Nephron progenitor cell (in vitro differentiated cells): ENCODE measurements at places on chromosomes 6 and 20.
A peak's percentile ranks its signal among the peaks of the same experiment; 100 is the strongest.

GRCh38 chr6:42505385-42505718, 53.6 kb upstream of the TRERF1 start:
- no peak for DNase-seq
- H3K36me3 ChIP-seq = no peaks in the 10 kb centered on the region

DNA sequence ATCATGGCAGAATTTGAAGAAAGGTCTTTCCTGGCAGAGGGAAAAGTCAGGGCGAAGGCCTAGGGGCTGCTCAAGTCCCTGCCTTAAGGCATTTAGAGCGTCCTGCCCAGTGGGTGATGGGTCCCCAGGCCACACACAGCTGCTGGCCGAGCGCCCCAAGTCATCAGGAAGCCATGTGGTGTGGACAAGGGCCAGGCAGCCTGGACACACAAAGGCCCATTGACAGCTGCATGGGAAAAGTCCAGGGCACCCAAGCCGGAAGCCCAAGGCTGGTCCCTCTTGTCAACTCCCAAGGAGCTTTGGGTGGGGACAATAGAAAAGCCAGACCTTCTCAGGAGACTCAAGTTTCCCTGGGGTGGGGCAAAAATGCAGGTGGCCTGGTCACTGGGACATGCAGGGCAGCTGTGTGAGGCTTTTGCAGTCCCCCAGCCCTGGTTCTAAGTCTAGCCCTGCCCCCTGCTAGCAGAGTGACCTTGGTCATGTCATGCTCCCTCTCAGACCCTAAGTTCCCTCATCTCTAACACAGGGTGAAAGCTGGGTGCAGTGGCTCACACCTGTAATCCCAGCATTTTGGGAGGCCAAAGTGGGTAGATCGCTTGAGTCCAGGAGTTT, 44.3 kb upstream of the PTGIS start:
- no peak for DNase-seq
- H3K4me3 ChIP-seq = no peak overlapping the region
- H3K4me1 ChIP-seq = peaks cover 5% of the 10 kb centered on the region
- H3K27me3 ChIP-seq = peaks cover 22% of the 10 kb centered on the region
- no peak overlapping the region for H3K27ac ChIP-seq
- no peaks in the 10 kb centered on the region for H3K36me3 ChIP-seq

GRCh38 chr20:64042054-64042781, 6.2 kb downstream of the C20orf204 start:
- no peaks in the 10 kb centered on the region for H3K36me3 ChIP-seq
- DNase-seq = no peak
- no peak overlapping the region for H3K27ac ChIP-seq
- peaks cover 30% of the 10 kb centered on the region for H3K4me1 ChIP-seq

DNA sequence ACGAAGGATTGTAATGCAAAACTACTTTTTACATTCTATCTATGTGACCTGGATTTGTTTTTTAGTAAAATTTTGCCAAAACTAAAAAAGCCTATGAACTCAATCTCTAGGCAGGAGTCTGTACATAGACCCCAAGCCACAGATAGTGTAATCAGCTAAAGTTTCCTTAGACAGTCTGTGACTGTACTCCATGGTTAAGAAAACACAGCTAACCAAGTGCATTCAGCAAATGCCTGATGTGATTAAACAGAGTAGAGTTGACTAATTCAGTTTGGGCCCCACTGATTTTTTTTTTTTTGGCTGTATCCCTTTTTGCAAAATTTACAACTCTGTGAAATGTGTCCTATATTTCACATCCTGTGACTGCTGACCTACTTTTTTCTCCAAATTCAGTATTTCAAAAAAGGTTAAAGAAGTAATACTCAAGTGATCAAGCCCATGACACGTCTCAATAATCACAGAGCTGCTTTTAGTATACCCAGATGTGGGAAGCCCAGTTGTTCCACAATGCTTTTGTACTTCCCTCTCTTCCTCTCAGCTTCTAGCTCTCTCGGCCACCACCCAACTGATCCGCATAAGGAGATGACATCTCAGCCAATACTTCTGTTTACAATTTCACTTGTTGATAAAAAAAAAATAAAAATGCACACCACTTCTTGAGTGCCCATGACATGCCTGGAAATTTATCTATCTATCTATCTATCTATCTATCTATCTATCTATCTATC, 108.8 kb upstream of the TBX18 start:
- DNase-seq = no peak
- no peak overlapping the region for H3K4me3 ChIP-seq
- H3K27me3 ChIP-seq = peaks cover 2% of the 10 kb centered on the region
- H3K36me3 ChIP-seq = no peaks in the 10 kb centered on the region
- H3K4me1 ChIP-seq = peaks cover 21% of the 10 kb centered on the region

- DNase-seq = peak; percentile 36
- peak overlapping the region; percentile 99 for H3K27ac ChIP-seq
- peaks cover 50% of the 10 kb centered on the region for H3K36me3 ChIP-seq
- H3K4me3 ChIP-seq = no peak overlapping the region
- no peaks in the 10 kb centered on the region for H3K27me3 ChIP-seq
- peaks cover 60% of the 10 kb centered on the region for H3K4me1 ChIP-seq
These were observed 154.7 kb upstream of the LAMP5 start for GRCh38 chr20:9359561-9360308.

GRCh38 chr6:41072836-41073202, at the start of gene NFYA:
TSS of gene NFYA (plus strand) at chr6:41072974. CDS start at chr6:41079090, 6,116 bp downstream.
- peak within 1 kb of the TSS; percentile 99 for H3K27ac ChIP-seq
- H3K27me3 ChIP-seq = no peaks in the 10 kb centered on the region

DNA sequence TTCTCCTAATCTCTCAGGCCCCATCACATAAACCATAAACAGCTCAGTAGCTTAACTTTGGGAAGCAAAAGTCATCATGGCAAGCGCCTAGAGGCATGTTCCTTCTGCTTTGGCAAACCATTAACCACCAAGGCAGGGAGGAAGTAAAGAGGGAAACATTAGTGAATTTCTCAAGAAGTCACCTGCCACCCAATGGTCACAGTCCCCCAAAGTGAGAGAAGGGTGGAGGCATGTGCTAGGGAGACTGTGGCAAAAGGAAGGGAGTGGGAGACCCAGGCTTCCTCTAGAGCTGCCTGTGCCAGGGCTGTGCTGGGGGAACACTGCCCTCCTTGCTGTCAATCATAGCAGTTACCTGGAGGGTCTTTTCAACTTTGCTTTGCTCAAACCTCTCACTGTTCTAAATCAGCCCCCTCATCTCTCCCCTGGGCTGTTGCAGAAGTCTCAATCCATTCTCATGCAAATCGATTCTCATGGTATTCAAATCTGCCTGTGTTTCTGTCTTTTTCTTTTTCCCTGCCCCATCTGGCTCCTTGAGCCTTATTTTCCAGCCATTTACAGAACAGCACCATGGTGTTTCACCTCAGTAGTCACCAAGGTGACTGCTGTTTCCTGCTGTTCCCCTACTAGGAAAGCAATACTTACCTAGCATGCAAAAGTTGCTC, 1.8 kb upstream of the RNF24 start:
- peak overlapping the region; percentile 37 for H3K4me3 ChIP-seq
- no peaks in the 10 kb centered on the region for H3K36me3 ChIP-seq
- H3K27me3 ChIP-seq = no peaks in the 10 kb centered on the region
- no peak for DNase-seq
- no peak overlapping the region for H3K27ac ChIP-seq
